ENCODE measurements at places on chromosomes 1 and 21.

- DNase-seq = no peak
These were observed 69.2 kb upstream of the RGS2 start for GRCh38 chr1:192739476-192740184.

GRCh38 chr1:9121496-9122409, 7.1 kb downstream of the GPR157 start:
- DNase-seq = no peak

DNA sequence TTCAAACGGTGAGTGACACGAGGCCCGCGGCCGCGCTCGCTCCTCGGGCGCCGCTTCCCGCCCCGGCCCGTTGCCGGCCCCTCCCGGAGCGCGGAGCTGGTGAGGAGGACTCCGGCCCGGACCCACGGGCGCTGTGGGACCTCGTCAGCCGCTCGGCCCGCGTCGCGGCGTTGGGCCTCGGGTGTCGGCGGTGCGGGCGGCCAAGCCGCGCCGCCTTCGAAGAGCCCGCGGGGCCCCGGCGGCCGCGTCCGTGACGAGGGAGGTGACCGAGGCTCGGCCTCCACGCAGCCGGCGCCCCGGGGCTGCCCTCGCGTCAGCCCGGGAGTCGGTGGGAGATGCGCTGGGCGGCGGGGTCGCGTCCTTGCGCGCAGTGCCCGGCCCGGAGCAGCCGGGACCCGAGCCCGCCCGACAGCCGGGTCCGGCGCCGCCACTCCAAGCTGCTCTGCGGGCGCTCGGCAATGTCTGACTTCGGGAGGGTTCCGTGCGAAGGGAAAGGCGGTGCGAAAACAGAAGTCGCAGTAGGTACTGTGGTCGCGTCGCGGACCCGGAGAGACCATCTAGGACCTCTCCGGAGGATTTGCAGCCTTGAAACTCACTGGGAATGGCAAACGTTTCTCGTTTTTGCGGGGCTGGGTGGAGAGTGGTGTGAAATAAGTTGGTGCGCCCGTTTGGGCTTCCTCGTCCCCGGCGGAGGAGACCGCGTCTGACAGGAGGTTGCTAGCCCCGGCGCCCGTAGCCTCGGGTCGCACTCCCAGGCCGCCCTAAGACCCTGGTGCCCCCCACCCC, 829 bp downstream of the SPEN start:
- no peak for DNase-seq

DNA sequence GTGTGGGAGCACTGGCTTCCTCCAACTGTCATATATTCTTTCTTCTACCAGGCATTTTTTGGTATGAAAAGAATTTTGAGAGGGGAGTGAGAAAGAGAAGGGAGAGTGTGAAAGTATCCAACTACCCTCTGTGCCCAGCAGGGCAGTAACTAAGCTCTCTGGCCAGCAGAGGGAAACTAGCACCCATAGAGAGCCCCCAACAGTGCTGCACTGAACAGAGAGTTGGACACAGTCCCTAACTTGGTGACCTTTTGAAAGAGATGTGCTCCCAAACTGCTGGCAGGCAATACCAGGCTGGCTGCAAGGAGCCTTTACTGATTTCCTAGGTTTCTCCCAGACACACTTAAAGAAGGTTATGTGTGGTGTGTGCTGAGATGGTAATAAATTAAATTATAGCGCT, 118.8 kb upstream of the PBX1 start:
- DNase-seq = peak; percentile 28

DNA sequence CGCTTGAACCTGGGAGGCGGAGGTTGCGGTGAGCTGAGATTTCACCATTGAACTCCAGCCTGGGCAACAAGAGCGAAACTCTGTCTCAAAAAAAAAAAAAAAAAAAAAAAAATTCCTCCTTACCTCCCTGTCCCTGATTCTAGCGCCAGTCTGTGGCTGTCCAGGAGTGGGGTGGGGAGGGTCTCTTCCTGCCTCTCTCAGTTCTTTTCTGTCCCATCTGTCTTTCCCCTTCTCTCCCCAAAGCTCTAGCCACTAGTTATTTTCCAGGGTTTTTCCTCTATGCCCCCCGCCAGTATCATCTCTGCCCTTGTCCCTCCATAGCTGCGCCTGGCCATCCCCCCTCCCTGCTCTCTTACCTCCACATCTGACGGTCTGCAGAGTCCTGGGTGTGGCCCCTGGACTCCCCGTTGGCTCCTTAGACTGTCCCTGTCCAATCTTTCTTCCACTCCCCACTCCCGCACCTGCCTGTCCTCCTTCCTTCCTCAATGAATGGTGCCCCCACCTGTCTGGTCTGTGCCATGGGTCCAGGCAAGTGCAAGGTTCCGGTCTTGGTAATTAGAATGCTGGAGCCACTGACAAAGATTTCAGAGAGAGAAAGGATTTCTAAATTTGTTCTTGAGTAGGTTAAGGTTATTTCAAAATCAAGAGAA, 1.6 kb upstream of the TMEM63A start:
- DNase-seq = no peak

DNA sequence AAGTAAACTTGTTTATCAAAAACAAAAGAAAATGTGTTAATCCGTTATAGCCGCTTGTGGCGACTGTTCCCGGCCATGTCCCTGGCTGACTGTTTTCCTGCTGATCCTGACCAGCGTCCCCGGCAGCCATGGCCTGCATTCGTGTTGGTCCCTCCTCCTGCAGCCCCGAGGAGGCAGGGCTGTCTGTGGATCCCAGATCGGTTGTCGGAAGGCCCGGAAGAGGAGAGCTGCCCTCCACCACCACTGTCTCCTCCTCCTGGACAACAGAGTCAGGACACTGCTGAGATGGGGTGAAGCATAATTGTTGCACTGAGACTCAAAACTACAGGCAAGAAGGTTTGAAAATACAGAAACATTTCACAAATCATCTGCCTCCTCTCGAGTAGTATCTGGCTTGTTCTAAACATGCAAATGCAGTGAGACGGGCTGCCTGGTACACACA, 3.6 kb upstream of the MXRA8 start:
- DNase-seq = no peak

- no peak for DNase-seq
These were observed 20.7 kb upstream of the CHIA start for GRCh38 chr1:111269825-111270406.

DNA sequence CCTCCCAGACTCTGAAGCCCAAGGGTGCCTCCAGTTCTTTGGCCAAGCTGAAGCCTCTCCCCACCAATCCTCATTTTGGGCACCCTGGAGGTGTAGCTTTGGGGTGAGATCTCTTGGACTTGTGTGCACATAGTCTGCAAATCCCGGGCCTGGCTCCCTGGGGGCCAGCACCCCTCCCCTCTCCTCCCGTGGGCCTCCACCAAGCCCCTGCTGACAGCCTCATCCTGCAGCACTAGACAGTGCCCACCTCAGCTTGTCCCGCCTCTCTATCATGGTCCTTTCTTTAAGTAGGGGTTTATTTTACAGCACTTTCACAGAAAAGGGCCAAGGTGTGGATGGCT, 3.2 kb downstream of the GJC2 start:
- no peak for DNase-seq

DNA sequence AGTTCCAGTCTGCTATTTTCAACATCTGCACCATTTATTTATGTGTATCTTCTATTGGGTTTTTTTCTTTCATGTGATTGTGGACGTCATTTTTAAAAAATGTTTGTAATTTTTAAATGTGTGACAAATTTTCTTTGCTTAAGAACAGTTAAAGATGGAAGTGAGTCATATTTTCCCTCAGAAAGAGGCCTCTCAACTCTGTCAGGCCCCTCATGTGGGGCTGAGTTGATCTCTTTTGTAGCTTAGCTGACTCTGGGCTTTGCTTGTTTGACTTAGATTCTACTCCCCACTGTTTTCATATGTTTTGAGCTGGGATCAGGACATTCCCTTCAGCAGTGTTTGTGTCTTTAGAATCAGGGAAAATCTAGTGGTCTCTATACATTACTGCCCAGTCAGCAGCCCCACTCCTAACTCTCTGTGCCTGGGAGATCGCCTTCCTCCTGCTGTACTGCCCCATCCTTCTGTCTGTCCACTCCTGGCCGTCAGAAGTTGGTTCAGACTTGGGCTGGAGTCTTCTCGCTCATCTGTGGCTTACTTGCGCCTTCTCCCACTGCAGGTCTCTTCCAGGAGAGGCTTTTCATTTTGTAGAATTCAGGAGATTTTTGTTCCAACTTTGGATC, 137.4 kb downstream of the DYRK1A start:
- DNase-seq = no peak

- peak; percentile 66 for DNase-seq
These were observed 636 bp downstream of the INTS3 start for GRCh38 chr1:153728305-153729066.

DNA sequence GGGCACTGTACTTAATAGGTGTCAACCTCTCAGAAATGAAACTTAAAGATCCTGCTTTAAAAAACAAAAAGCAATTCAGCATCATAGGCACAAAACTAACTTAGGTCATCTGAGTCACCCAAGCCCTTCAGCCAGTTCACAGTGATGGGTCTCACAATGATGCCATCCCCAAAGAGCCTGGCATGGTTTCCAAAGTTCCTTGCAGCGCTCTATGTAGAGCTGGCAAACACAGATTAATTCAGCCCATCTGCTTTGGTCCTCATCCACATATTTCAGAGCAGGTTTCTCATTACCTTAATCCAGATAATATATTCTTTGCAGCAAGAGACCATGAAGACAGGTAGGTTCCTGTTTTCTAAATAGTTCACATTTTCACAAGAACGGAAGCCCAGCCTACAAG, 14.6 kb upstream of the PLA2G2C start:
- DNase-seq = no peak

- no peak for DNase-seq
These were observed 10.7 kb upstream of the CNR2 start for GRCh38 chr1:23923592-23924499.

DNA sequence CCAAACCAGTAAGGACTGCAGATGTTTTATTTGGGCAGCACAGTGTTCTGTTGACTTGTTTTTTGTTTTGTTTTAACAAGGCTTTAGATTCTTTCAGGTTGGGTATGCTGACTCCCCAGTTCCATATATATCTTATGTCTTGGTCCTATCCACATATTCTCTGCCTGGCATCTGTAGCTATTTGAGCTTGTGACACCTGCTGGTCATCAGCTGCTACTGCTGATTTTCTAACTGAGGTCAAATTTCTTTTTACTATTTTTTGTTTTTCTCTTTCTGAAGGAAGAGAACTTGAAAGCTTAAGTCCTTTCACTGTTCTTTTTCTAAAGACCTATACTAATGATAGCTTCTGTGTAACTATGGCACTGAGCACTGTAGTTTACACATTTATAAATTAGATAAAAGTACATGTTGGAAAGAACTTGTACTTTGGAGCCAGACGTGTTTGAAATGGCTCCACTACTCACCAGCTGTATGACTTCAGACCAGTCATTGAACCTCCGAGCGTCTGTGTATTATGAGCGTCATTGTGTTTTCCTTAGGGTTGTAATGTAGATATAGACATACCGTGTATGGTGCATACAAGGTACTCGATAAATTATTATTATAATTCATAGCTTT, 109.4 kb downstream of the NRDC start:
- peak; percentile 35 for DNase-seq

- DNase-seq = no peak
These were observed 168.3 kb downstream of the TM2D1 start for GRCh38 chr1:61556631-61557030.

DNA sequence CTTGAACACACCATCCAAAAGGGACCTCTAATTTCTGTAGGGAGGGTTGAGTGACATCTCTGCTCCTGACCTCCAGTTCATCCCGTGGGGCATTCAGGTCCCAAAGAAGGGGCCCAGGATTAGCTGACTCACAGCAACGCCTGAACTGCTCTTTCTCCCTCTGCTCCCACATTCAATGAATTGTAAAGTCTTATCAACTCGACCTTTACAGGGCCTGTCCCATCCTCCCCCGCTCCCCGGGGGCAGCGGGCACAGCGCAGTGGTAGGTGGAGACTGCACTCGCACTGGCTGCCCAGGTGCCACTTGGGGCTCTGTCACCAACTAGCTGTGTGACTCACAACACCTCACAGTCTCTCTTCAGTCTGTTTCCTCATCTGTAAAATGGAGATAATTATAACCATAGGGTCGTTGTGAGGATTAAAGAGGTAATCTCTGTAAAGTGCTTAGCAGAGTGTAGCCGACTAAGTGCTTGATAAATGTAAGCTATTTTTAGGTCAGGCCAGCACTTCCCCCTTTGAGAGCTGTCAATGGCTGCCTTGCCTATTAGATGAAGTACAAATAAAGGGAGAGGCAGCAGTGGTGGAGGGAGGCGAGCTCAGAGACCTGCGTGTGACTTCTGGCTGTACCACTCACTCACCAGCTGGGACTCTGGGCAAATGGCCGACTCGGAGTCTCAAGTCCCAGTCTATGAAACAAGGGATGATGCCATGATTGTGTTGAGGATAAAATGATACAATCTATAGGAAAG, 637 bp upstream of the MYBPHL start:
- no peak for DNase-seq

DNA sequence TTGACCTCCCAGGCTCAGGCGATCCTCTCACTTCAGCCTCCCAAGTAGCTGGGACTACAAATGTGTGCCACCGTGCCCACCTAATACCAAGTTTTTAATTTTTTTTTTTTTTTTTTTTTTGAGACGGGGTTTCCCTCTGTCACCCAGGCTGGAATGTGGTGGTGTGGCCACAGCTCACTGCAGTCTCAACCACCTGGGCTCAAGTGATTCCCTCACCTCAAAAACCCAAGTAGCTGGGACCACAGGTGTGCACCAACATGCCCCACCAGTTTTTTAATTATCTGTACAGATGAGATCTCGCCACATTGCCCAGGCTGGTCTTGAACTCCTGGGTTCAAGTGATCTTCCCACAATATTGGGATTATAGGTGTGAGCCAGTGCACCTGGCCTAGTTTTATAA, 22.7 kb downstream of the PTP4A2 start:
- no peak for DNase-seq

GRCh38 chr1:245516284-245516759, 361.5 kb downstream of the KIF26B start:
- peak; percentile 13 for DNase-seq

GRCh38 chr1:60227601-60228000, 154.0 kb upstream of the C1orf87 start:
- no peak for DNase-seq

- DNase-seq = no peak
These were observed 72.0 kb upstream of the TARDBP start for GRCh38 chr1:10940451-10940804.

GRCh38 chr1:191984856-191985255, 173.4 kb upstream of the RGS18 start:
- no peak for DNase-seq

GRCh38 chr1:243415663-243416408, 160.0 kb downstream of the SDCCAG8 start:
- DNase-seq = no peak

GRCh38 chr1:156805766-156806511, 10.7 kb downstream of the SH2D2A start:
- DNase-seq = no peak

- no peak for DNase-seq
These were observed 2.5 kb downstream of the KRTAP10-11 start for GRCh38 chr21:44648557-44649311.

GRCh38 chr1:211633524-211633846, 41.9 kb downstream of the NEK2 start:
- no peak for DNase-seq

DNA sequence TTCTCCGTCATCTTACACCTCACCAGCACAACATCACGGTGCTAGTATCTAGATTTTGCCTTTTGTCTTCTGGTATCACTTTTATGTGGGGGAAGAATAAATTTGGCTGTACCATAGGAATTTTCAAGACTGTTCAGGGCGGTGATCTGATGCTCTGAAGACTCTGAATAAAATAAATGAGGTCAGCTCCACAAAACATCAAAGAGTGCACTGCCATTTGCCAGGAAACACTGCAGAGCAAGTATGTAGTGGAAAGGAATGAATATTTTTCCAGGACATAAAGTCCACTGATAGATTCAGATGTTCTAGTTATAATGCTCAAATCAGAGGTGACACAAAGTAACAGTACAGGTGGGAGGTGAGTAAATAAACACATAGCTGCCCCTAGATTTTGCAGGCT, 56.3 kb downstream of the ZP4 start:
- DNase-seq = no peak

All from COR-L47 (cell line).